Nephron progenitor cell (in vitro differentiated cells): ENCODE measurements at places on chromosomes 5 and 9.

DNA sequence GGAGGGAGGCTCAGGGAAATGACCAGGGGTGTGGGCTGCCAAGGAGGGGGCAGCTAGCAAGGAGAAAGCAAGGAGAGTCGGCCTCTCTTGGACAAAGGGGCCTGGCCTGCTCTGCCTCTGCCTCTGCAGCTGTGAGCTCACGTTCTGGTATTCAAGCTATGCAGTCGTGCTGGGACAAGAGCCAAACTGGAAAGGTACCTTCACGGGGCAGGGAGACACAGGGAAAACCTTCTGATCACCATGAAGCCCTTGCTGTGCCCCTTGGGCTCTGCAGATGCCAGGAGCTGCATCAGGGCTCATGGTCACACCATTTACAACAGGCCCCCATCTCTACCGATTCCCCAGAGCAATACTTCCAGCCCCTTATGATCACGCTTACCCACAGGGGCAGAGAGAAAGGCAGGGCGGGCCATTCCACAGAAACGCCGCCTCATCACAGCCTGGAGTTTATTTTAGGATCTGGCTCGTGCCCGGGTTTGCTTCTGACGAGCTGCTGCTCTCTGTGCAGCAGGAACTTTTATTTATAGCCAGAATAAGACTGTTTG lies 63.2 kb downstream of the PRRT1B start:
- peak; percentile 24 for DNase-seq

DNA sequence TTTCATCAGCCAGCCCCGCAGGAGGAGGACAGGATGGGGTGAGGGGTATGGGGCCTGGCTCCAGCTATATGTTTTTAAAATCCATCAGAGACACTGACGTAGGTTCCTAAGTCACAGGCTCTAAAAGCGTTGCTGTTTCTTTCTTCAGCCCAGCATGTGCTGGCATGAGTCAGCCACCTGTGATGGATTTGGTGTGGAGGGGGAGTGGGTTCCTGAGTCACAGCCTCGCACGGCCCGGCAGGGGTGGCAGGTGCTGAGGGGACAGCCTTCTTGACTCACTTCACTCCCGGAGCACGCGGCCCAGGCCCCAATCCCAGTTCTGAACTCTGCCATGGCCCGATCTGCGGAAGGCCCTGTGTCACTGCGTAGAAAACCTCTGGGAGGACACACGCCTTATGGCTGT lies 38.8 kb upstream of the RPL26L1 start:
- DNase-seq, result no peak

- peak; percentile 61 for DNase-seq
Measured at GRCh38 chr9:79447762-79448161, 124.0 kb upstream of the TLE4 start.

DNA sequence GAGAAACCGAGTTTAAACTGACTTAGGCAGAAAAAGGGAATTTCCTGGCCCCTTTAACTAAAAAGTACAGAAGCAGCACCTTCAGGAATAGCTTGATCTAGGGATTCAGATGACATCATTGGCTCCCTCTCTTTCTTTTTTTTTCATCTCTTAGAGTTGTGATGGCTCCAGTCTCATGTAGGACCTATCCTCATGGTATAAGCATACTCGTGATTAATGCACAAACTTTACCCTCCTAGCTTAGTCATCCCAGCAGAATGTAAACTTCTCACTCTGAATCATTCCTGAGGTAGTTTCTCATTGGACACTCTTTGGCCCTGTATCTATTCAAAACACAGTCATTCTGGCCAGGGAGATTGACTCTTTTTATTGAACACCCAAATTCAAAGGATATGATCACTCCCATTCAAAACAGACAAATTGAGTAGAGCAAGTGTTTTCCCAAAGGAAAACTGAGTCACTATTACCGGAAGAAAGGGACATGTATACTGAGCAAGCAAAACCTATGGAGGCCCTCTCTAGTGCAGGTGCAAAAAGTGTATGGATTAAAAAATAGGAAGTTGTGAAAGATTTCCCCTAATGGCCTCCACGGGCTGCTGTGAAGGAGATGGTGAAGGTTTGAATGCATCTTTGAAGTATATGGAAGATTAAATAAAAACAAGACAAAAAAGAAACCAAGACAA lies 27.6 kb upstream of the SMIM23 start:
- DNase-seq, result no peak

DNA sequence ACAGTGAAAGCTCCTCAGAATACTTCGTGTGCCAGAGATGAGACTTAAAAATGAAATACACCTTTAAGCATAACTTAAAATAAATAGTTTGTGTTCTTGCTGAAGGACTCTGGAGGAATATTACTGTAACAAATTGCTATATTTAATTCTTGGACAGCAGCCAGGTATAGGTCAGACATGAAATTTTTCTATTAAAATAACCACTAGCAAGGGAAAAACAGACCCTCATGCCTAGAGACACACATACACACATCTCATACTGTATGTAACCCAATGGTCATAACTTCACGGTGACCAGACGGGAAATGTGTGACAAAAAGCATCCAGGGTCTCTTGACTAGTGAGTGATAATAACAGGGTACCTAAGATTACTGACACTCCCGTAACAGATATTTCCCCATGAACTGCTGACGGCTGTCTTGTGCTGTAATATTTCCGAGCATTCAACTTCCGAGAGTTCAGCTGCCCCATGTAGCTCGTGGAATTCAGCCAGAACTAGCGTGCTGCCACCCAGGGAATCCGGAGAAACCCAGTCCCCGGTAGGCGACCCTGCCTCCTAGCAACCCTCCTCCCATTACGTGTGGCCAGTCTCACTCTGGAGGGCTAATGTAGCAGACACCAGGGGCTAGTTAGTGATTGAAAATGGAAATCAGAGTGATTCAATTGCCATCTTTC lies 2295.1 kb upstream of the WWC1 start:
- peak; percentile 16 for DNase-seq

- DNase-seq, result no peak
Measured at GRCh38 chr5:128409166-128409800, 128.8 kb downstream of the FBN2 start.

DNA sequence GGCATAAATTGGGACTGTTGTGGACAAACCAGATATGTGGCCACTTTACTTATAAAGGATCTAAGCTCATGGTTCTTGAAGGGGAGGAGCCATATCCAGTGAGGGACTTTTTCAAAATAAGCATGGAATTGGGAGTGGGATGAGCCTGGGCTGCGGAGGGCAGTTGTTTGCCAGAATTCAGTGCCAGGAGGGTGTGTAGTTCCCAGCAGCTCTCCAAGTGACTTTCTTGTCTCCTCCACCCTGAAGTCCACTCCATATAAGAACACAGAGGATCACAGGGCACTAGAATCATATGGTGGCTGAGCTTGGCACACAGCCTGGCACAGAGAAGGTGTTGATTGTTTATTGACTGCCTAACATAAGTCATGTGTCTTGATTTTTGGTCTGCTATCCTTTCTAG lies 121.1 kb downstream of the CAVIN4 start:
- no peak for DNase-seq

- DNase-seq, result peak; percentile 83
Measured at GRCh38 chr5:146825033-146825432, 53.5 kb downstream of the PPP2R2B start.

DNA sequence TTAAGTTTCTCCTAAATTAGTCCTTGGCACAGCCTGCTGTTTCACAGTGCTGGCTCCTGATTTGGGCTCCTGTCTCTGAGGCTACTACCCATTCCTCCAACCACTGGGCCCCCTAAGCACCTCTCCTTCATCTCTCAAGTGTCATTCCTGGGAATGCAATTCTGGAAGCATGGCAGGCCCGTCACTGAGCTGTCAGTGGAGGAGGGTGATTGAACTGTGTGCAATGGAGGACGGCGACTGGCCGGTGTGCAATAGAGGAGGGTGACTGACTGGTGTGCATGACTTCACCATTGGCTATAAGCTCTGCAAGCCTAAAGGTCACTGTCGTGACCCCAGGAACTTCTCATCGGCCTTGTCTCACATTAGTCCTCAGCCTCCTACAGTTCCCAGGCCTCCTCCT lies 12.4 kb upstream of the IL17B start:
- peak; percentile 38 for DNase-seq

- DNase-seq, result peak; percentile 9
Measured at GRCh38 chr9:83544002-83544698, 5.9 kb upstream of the FRMD3 start.

DNA sequence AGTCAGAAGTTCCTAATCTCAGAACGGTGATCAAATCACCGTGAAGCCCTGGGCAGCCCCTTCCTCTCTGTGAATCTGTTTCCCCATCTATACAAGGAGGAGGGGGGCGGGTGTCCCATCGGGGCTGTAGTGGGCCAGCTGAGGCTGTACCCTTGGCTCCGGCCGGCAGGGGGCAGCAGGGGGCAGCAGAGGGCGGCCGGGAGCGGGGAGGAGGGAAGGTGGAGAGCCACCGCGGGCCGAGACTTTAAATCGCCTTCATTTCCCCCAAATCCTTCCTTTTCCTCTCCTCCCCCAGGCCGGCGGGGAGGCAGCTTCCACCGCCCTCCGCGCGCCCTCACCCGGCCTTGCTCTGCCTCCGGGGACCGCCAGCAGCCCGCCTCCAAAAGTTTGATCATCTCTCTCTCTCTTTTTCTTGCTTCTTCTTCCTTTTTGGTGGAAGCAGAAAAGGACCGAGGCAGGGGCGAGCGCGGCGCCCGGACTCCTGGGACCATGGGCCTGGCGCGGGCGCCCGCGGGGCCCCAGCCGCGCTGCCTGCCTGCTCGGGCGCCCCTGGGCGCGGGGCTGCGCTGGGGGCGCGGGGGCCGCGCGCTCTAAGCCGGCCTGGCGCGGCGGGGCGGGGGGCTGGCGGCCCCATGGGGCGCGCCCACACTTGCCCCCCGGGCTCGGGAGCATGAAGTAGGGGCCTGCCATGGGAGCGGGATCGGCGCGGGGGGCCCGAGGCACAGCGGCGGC lies at the start of gene COL27A1:
COL27A1 (plus strand) TSS at position 275 of the 732 bp plus-strand sequence; CDS start at position 689, 414 bp downstream.
- DNase-seq, result peak; percentile 98

DNA sequence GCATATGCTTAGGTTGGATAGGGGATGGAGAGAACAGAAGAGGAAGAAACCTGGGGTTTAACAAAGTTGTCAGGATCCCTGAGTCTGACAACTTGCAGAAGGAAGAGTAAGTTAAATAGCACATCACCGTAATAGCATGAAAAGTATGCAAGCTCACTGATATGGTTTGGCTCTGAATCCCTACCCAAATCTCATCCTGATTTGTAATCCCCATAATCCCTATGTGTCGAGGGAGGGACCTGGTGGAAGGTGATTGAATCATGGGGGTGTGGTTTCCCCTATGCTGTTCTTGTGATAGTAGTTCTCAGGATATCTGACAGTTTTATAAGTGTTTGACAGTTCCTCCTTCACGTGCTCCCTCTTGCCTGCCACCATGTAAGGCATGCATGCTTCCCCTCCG lies 193.3 kb downstream of the PSAT1 start:
- DNase-seq, result no peak

DNA sequence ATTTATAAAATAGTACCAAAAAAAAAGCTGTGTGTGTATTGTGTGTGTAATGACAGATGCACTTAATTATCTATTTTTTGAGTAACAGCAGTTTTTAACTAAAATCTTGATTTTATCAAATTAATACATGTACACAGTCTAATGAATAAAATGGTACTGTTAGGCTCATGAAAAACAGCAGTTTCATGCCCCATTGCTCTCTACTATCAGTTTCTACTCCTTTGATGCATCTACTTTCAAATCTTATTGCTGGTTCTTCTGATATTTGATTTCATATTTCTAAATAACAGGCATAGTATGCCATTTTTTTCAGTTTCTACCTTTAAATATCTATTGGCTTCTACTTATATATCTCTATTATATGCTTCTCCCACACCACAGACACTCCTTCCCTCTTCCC lies 117.4 kb downstream of the CCDC171 start:
- DNase-seq, result no peak

DNA sequence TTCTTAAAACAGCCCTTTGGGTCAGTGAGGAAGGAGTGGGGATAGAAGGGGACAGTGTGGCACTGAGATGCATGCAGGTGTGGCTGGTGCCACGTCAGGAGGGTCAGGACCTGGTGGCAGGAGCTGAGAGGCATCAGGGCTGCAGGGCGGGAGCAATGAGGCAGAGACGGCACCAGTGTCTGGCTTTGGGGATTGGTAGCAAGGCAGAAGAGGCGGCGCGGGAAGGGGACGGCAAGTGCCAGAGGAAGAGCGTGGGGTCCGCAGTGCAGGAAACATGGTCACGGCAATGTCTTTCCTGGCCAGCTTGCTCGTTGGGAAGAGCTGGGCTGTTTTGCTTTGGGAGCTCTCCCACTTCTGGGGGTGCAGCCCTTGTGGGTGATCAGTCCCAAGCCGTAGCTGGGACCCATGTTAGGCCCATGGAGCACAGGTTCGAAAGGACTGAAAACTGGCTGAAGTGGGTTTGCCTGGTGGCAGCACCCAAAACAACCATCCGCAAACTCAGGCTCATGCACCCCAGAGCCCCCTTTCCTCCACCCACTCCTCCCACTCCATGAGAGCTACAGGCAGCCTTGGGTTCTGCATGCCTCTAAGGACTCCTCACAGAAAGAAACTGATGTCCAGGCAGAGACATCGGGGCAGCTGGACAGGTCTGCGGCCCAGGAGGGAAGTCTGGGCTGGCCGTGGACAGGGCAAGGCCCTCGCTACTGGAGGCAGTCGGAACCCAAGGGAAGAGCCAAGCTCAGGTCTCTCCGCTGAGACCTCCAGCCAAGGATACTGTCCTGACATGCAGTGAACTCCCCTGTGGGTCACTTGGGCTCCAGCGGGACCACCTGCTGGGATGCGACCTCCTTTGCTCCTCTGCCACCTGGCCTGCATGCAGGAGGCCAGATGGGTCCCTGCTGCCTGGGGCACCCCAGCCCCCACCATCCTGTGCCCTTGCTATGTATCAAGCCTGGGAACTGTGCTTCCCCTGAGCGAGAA lies 104.4 kb downstream of the ZNF354C start:
- DNase-seq, result no peak

DNA sequence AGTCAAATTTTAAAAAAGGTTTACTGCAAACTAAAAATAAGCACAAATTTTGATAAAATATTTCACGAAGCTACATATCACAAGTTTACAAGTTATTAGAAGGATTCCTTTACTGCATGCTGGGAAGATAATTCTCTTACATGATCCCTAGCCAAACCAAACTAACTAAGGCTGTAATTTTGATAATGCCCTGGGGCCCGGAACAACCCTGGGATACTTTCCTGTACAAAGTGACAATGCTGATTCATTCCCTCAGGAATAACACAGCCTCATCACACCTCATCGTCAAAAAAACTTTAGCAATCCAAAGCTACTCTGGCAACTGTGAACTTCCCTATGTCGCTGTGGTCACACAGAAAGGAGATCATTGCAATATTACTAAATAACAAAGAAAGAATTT lies 402.9 kb downstream of the RAB3C start:
- DNase-seq, result no peak

GRCh38 chr9:34318163-34318790 lies 10.8 kb downstream of the KIF24 start:
- no peak for DNase-seq

- peak; percentile 45 for DNase-seq
Measured at GRCh38 chr9:129709438-129710168, 43.2 kb downstream of the PTGES start.

GRCh38 chr5:80184235-80185023 lies 71.4 kb downstream of the SERINC5 start:
- DNase-seq, result no peak

- DNase-seq, result no peak
Measured at GRCh38 chr5:89351975-89352374, 469.0 kb upstream of the MEF2C start.

GRCh38 chr5:135750506-135750905 lies 84.0 kb upstream of the SLC25A48 start:
- DNase-seq, result no peak
